Right cardiac atrium (tissue), 5 donors: ENCODE measurements at places on chromosomes 6 and 20. TPM values are rescaled to one million over a fixed set of nuclear protein-coding genes. Genes with fewer than 3 reads are reported as not detected.

DNA sequence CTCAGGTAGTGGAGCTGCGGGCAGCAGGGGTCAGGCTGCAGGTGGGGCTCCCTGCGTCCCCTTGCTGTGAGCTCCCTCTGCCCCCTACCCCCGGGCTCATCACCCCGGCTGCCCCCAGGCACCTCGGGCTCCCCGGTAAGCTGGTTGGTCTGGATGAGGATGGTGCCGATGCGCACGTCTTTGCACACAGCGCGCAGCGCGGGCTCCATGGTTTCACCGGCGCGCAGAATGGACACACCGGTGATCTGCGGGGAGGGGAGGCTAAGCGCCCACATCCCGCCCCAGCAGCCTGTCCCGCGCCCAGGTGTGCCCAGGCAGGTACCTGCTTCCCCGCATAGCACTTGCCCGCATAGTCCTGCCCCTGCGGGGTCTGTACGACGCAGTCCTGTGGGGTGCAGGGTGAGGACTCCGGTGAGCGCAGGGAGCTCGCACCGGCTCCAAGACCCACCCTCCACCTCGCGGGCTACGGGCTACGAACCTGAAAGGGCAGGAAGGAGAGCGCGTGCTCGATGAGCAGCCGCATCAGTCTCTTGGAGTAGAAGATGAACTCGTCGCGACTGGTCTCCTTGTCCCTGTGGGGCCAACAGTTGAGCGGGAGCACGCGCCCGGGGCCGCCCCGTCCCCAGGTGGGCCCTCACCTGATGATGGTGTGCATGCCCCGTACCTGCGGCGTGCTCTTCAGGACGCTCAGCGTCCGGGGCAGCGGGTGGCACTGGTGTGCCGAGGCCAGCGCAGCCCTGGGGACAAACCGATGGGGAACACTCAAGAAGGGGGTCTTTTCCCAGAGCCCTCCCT lies 15.5 kb downstream of the UCKL1 start:
- peak; percentile 22 for DNase-seq

GRCh38 chr6:119360262-119360915 lies 10.8 kb upstream of the MAN1A1 start:
- no peak for DNase-seq

- DNase-seq: no peak
Measured at GRCh38 chr6:119161438-119161837, 83.0 kb upstream of the FAM184A start.

The TRIM10 gene
- not detected for total RNA-seq

DNA sequence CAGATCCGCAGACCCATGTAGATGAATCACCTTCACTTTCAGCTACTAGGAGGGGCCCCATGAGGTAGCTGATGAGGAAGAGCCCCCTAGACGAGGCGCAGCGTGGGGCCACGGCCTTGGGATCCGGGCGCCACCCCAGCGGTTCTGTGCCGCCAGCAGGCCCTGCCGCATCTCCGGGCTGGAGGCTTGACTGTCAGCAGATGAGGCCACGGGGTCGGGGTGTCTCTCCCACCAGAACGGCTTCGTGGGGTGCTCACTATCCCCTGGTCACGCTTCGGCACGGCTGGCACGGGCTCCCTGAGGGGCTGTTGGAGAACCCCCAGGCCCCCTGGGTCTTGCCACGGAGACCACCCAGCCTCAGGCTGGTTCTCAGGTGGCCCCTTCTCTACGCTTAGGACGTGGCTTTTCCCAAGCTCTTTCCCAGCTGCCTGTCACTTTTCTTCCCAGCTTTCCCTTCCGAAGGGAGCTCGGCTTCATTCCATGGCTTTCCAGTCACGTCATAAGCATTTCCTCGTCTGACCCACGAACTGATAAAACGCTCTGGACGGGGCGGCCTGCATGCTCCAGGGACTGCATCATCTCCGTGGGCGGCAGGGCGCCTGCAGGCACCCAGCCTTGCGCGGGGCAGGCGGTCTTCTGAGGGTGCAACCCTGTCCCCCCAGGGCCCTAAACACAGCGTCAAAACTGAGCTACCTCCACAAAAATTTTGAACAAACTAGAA lies 85.9 kb downstream of the THBS2 start:
- peak; percentile 90 for DNase-seq

DNA sequence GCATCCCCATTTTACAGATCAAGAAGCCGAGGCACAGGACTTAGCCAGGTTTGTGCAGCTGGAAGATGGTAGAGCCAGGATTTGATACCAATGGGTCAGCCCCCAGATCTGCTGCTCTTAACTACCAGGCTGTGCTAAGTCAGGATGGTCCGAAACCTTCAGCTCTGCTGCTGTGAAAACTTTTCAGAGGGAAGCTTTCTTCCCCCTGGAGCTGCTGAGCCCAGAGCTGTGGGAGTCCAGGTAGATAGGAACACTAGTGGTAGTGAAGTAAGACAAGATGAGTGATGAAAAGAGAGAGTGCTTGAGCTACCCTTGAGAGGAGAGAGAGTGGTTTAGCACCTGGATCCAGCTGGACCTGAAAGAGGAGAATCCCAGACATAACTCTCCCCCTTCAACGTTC lies 230.8 kb downstream of the CDH4 start:
- no peak for DNase-seq

The ZKSCAN3 gene
- 7.2 TPM for total RNA-seq

DNA sequence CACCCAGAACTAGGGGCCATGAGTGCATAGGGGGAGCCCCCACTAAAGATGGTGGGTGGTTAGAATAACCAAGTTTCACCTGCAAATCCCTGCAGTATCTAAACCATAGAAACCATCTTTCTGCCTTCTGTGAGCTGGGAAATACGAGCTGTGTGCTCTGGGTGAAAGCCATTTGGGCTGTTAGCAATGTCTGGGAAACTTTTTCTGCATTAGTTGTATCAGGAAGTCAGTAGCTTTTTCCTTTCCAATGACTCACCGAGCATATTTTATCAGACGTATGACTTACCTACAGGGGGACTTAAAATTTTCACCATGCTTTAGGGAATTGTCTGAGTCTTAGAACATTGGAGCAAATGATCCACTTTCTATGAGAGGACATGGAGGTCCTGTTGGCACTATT lies 584.0 kb downstream of the QKI start:
- no peak for DNase-seq

DNA sequence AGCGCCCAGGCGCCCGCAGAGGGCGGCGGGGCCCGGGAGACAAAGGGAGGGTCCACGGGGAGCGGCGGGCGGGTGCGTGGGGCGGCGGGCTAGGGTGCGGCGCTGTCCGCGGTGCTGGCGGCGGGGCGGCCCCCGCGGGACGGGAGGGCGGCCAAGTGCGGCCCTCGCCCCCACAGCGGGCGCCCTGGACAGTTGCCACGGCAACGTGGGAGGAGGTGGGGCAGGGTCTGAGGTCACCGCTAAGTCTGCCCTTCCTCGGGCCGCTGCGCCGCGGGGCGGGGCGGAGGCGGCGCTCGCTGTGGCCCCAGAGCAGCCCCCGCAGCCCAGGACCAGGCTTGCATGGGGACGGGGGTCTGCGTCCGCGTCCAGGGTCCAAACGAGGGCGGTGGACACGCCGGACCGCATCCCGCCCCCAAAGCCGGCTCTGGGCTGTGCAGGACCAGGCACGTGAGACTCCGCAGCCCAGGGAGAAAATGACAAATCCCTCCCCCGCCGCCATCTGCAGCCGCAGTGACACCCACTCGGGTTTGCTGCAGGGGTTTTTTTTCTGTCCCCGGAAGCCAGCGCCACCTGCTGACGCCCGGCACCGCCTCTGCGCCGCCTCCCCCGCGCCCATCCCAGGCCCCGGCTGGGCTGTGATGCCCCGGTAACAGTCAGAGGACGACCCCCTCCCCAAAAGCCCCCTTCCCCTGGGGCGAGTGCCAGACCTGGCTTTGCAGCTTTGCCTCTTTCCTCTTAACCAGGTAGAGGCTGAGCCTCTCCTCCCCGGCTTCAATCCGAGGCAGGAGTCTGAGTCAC lies 36.8 kb downstream of the YTHDF1 start:
- peak; percentile 29 for DNase-seq

The GSTA4 gene
- total RNA-seq: 14.9 TPM

DNA sequence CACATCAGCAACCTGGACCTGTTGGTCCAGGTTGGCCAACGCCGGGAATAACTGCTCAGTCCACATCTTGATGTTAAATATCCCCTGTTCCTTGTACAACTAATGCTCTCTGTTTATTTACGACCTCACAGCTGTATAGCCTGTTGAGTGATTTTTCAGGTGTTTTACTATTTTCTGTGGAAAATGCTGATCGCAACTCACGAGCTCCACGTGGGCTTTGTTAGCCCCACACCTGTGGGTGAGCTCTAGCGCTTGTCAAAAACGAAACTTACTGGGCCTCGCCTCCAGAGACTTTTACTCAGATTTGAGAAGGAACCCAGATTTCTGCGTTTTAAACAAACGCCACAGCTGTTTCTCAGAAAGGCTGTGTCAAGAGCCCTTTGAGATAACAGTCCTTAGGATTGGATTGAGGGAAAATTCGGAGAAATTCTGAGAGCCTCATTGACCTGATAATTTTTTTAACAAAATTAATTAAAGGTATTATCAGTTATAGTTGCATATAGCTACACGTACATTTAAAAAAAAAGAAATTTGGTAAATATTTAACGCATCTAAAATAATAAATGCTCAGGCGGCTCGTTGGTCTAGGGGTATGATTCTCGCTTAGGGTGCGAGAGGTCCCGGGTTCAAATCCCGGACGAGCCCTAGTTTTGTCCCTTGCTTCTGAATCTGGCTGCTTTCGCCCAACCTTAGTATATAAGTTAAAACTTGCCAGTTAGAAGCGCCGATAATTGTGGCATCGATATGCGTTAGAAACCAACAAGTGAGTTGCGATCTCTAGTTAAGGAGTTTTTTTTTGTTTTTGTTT lies 16.7 kb downstream of the HMGN4 start:
- DNase-seq: peak; percentile 68

The TRIM40 gene
- not detected for total RNA-seq

The CST7 gene
- 0.76 TPM for total RNA-seq

GRCh38 chr6:107699254-107699653 lies 124.9 kb downstream of the SCML4 start:
- no peak for DNase-seq

GRCh38 chr6:53327017-53327395 lies 21.7 kb downstream of the ELOVL5 start:
- DNase-seq: no peak

DNA sequence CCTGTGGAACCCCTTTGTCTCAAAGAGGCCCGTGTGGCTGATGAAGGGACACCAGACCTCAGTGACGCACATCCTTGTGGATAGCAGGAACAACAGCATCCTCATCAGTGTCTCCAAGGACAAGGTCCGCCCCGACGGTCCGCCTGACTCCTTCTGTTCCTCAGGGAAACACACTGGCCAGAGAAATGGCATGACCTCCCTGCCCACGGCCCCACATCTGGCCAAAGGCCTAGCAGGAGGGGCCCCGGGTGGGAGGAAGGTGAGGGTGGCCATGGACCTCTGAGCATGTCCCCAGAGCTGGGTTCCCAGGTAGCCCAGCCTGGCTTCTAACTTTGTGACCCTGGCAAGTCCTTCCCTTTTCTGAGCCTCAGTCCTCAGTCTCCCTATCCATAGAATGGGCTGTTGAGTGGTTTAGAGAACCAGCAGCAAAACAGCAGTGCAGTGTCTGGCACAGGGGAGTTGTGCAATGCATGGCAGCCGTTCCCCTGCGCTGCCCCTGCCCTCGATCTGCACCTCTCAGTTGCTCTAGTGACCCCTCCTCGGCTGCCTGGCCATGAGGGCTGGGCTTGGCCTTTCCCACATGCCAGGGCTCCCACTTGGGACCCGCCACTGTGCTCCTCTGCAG lies 48.3 kb downstream of the EFCAB8 start:
- no peak for DNase-seq

The OR2J3 gene
- not detected for total RNA-seq

DNA sequence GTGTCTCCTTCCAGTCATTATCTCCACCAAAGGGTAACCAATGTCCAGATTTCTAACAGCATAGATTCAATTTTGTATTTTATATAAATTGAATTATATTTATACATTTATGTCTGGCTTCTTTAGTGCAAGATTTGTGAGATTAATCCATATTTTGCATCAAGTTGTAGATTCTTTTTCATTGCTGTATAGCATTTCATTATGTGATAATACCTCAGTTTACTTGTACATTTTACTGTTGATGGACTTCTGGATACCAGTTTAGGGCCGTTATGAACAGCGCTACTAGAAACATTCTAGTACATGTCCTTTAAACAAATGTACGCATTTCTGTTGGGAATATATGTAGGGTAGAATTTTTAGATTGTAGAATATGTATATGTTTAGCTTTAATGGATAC lies 6.2 kb downstream of the BLTP3A start:
- DNase-seq: no peak

DNA sequence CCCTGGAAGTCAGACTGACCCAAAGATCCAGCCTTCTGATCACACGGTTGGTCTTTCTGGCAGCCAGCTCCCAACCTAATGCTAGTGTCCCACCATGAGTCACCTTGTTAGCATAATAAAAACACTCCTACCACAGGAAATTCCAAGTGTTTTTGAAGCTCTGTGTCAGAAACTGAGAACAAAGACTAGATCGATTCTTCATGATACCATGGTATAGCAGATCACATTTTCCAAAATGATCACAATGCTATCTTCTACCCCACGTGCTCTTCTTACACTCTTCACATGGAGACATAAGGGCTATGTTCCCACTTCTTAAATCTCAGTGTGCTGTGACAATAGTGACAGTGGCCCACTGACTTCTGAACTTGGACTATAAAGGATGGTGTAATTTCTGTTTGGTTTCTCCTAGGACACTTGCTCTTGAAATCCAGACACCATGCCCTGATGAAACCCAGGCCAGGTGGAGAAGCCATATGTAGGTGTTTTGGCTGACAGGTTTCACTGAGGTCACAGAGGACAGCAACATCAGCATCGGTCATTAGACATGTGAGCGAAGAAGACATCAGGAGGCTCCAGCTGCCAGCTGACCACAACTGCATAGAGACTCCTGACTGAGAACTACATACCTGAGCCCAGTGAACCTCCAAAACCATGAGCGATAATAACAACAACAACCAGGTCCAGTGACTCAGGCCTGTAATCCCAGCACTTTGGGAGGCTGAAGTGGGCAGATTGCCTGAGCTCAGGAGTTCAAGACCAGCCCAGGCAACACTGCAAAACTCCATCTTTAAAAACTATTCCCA lies 57.5 kb downstream of the MKKS start:
- no peak for DNase-seq

The CTAGE9 gene
- not detected for total RNA-seq

The PRL gene
- not detected for total RNA-seq

- no peak for DNase-seq
Measured at GRCh38 chr20:19213946-19214490, 1.6 kb downstream of the SLC24A3 start.

DNA sequence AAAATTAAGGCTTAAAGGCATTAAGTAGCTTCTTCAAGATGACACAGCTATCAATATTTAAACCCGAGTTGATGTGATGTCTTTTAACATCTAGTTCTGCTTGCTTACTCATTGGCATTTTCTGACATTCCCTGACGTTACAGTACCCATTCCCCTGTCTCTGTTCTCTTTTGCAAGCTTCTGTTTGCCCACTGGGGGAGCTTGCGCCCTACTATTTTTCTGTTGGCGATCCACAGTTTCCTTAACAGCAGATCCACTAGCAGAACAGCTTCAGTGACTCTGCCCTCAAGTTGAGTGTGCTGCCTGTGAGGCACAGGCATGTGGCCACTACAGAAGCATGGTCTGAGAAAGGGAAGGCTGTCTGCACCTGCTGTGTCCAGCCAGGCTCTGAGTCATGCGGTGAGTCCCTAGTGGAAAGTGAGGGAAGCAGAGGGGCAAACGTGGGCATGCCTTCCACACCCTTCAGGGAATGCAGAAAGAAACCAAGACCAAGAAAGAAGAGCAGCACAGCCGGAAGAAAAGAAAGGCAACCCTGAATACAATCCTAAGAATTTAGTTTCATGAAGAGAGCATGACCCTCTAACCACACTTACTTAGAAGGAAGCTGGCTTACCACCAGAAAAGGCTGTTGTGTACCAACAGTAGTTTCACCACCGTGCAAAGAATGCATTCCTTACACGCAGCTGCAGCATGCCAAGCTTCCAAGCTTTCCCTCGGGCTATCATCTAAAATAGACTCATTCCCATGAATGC lies 97.7 kb upstream of the VGLL2 start:
- peak; percentile 13 for DNase-seq
